H1 (cell line): ENCODE measurements at places on chromosomes 7 and 10. TPM values are rescaled to one million over a fixed set of nuclear protein-coding genes. Genes with fewer than 3 reads are reported as not detected.

NPTX2 gene
- 14.0 and 18.4 TPM in 2 replicates for total RNA-seq

EFCAB10 gene
- total RNA-seq = 3.1 TPM in 2 replicates

C10orf90 gene
- total RNA-seq = not detected in 2 replicates

CALML5 gene
- 0.38 TPM in 1 of 2 replicates, not detected in the other for total RNA-seq

GDF2 gene
- not detected in 2 replicates for total RNA-seq

POP7 gene
- total RNA-seq = 92.5 and 96.7 TPM in 2 replicates

DNA sequence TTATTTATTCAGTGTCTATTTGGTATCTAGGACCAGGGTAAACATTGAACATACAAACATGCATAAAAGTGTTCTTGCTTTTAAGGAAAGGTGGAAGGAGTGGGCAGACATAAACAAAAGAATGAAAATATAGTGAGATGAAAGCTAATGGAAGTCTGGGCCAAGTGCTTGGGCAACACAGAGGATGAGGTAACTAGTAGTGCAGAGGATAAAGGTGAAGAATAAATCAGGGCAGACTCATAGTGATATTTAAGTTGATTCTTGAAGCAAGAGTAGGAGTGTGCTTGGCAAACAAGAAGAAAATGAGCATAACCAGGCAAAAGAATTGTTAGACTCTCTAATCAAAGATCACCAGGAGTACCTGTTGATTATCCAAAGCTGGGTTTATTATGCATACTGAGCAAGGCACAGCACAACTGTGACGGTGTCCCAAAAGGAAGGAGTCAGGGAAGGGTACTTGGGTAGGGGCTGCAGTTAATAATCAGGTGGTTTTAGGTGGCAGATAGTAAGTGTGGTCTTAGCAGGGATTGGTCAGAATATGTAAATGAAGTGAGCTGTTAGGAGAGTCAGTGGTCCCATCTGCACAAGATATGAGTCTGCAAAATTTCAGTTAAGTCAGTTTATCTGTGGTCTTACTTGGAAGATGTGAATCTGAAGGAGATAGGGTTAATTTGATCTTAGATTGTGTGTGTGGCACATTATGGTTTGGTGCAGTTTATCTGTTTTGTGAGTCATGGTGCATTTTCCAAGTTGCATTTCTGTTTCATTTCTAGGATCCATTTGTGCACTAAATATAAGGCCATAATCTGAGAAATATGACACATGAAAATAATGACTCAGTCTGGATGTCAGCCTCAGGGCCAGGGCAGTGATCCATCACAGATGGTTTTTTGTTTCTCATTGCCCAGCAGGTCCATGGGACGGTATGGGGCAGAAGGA lies 30.6 kb upstream of the TAX1BP1 start:
- DNase-seq = no peak

DNA sequence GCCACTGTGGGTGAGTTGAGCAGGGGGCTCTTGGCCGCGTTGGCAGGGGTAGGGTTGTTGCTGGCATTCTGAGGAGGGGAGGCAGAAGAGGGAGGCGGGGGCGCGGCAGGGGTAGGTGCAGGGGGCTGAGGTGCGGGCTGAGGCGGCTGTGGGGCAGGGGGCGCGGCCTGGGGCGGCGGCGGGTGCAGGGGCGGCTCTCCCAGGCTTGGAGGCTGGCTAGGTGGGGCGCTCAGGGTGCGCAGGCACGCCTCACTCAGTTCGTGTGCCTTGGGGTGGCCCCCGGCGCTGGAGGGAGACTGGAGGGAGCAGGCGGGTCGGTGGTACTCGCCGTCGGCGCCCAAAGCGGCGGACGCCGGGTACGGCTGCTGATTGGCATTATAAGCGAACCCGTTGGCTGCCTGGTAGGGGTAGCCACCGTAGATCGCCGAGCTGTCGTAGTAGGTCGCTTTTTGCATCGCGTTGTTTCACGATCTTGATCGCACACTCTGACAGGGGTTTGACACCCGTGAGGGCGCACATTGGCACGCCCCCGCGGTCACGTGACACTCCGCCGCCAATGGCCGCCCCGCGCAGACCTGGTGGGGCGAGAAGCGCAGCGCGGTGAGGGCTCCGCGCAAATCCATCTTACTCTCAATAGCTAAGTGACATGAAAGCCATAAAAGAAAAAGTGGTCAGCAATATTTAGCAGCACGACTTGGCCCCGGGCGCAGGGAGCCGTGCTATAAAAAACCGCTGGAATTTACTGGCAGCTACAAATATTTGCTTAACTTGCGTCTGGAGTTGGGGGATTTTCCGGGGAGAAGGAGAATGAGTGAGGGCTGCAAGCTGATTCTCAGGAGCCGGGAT lies 7.9 kb upstream of the HOXA2 start:
- DNase-seq = no peak

DNA sequence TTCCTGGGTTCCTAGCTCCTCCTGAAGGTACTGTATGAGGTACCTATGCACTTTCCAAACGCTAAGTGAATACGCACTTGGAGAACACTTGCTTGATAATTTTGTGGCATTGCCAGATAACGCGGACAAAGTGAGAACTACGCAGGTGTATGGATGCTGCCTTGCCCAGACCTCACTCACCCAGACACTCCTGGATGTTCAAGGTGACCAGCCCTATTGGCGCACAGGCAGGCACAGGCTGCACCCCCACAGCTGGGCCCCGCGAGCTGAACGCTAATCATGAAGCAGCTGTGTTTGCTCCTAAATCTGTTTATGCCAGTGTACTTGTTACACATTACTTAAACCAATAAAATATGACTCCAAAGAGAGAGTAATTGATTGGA lies 27.3 kb downstream of the DIP2C start:
- no peak for DNase-seq

DNA sequence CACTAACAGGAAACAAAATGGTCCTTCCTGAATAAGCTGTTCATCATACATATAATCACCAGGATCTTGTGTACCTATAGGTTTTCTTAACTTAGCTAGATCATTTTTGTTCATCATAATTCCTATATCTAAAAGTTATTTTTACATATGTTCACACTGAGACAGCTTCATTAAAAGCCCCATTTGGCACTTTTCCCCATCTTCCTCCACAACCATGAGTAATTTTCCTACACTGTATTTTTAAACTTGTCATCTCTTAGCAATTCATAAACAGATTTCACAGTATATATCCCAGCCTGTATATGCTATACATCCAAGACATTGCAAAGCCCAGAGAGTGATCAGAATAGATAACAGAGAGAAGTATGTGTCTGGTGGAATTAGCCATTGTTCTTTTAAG lies 28.3 kb downstream of the ZNF365 start:
- no peak for DNase-seq

GRCh38 chr7:151767557-151767956 lies 109.4 kb downstream of the PRKAG2 start:
- DNase-seq = no peak

- no peak for DNase-seq
Measured at GRCh38 chr7:1967512-1968396, 265.0 kb downstream of the MAD1L1 start.

GRCh38 chr7:82175319-82175718 lies 268.3 kb downstream of the CACNA2D1 start:
- DNase-seq = no peak

GRCh38 chr7:78015574-78016260 lies 217.1 kb downstream of the PHTF2 start:
- no peak for DNase-seq

GRCh38 chr10:102289356-102289755 lies 44.0 kb downstream of the GBF1 start:
- DNase-seq = no peak

DNA sequence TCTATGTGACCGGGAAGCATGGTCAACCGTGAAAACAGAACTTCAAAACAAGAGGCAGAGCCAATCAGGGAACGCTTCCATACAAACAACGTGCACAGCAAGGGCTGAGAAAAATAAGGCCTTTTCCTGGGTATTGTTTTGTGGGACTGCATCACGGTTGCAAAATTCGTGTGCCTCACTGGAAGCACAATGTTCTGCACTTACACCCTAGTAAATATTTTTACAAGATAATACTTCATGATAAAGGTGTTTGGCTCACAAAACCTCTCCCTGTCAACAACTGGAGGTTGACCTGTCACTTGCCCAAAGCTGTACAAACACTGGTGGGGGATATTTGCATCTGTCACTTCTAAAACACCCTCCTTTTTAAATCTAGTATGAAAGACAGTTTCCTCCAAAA lies 37.0 kb downstream of the KLF6 start:
- no peak for DNase-seq
